ENCODE measurements at places on chromosomes 1 and 21.

GRCh38 chr1:84603941-84604830 is 29.9 kb upstream of the CTBS start:
- DNase-seq, result no peak

DNA sequence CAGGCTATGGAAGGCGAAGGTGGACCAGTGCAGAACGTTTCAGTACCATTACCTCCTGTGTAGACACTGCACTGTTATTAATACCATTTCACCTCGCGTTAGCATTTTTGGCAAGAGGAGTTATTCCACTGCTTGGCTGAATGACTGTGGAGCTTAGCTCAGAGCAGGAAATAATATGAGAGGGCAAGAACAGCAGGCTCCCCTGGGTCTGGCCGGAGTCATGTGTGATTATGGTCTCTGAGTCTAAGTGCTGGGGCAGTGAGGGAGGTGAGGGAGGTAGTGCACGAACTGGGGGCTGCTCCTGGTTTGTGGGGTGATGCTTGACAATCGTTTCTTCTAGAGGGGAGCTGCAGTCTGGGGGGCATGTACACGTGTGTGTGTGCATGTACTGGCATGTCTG is 82.9 kb downstream of the MDM4 start:
- no peak for DNase-seq

DNA sequence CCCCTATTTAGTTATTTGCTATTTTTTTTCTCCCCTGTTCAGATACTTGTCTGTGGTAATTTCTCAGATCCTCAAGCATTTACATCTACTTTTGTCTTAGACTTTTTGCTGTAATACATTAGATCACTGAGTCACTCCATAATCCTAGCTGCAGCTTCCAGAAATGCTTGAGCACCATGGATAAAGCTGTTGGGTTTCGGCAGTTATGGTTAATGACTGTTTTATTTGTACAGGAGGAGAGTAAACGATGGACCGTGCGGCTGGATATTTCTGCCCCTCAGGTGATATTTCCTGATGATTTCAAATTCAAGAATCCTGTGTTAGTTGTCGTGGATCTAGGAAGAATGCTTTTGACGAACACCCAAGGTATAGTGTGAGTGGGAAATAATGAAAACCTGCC is 42.9 kb downstream of the VPS13D start:
- DNase-seq, result no peak

DNA sequence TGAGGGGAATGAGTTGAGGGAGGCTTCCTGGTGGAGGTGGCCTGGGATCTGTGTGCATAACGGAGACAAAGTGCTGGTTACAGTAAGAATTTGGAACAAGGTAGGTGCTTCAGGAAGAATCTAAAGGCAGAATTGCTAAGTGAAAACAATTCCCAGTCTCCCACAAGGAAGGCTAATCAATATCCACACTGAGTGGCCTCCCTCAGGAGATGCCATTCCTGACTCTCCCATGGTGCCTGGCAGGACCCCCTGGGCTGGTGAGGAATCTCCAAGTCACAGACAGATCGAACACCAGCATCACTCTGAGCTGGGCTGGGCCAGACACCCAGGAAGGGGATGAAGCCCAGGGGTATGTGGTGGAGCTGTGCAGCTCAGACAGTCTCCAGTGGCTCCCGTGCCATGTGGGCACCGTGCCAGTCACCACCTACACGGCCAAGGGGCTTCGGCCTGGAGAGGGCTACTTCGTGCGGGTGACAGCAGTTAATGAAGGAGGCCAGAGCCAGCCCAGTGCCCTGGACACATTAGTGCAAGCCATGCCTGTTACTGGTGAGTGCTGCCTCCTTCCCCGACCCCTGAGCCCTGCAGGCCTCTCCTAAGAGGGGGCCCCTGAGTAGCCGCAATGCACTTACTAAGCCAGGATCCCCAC is 30.7 kb downstream of the IGFN1 start:
- DNase-seq, result no peak

- peak; percentile 58 for DNase-seq
These were observed 977 bp downstream of the TRAF3IP3 start for GRCh38 chr1:209756615-209757445.

GRCh38 chr1:41876576-41877445 is 41.9 kb downstream of the HIVEP3 start:
- DNase-seq, result no peak

- no peak for DNase-seq
These were observed 52.3 kb downstream of the PAPPA2 start for GRCh38 chr1:176515310-176515709.

GRCh38 chr1:3943806-3944577 is 43.9 kb upstream of the C1orf174 start:
- DNase-seq, result no peak

DNA sequence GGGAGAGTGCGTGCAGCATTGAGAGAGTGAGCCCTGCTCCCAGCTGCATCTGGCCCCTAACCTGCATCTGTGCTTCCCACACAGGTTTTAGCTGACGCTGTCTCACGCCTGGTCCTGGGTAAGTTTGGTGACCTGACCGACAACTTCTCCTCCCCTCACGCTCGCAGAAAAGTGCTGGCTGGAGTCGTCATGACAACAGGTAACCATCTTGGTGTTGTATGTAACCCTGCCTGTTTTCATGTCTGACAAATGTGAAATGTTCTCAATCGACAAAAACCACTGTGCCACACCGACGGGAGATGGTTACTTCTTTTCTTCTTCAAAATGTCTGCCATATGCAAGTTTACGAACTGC is 105.8 kb downstream of the ADARB1 start:
- DNase-seq, result no peak

- DNase-seq, result no peak
These were observed 69.5 kb downstream of the FGGY start for GRCh38 chr1:59366346-59366745.

- DNase-seq, result no peak
These were observed 22.2 kb upstream of the PARP1 start for GRCh38 chr1:226429858-226430715.

GRCh38 chr1:4512636-4513035 is 141.8 kb upstream of the AJAP1 start:
- no peak for DNase-seq

GRCh38 chr1:202615501-202616354 is 94.5 kb downstream of the SYT2 start:
- DNase-seq, result peak; percentile 15

- DNase-seq, result no peak
These were observed 526.4 kb upstream of the CAMK1G start for GRCh38 chr1:209057083-209057482.

DNA sequence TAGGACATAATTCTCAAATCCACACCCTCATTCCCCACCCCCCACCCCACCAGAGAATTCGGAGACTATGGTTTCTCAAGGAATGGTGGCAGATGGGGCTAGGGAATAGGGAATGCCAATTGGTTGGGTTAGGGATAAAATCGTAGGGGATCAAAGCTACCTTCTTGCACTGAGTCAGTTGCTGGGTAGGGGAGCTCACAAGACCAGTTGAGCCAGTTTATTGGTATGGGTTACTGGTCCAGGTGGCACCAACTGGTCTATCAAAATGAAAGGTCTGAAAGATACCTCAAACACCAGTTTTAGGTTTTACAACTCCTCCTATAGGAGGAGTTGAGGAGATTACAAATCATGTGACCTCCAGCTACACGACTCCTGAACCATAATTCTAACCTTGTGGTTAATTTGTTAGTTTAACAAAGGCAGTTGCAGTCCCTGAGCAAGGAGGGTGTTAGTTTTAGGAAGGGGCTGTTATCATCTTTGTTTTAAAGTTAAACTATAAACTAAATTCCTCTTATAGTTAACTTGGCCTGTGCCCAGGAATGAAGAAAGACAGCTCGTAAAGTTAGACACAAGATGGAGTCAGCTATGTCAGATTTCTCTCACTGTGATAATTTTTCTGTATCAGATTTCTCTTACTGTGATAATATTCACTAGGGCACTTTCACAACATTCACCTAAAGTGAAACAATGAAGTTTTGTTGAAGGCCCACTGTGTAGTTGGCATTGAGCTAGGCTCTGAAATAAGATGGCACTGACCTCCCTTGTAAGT is 2.5 kb downstream of the SHISAL2A start:
- peak; percentile 70 for DNase-seq

DNA sequence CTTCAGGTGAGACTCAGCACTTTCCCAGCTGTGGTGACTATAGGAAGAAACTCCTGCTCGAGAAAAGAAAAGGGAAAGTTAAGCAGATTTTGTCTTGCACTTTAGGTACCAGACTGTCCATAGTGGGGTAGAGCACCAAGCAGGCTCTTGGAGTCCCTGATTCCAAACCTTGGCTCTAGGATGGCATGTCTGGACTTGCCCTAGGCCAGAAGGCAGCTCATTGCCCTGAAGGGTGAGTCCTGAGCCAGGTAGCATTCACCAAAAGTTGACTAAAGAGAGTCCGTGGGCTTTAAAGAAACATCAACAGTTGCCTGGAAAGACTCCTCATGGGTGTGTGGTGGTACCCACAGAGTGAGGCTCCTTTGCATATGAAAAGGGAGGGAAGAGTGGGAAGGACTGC is 145.2 kb upstream of the SNX7 start:
- no peak for DNase-seq

DNA sequence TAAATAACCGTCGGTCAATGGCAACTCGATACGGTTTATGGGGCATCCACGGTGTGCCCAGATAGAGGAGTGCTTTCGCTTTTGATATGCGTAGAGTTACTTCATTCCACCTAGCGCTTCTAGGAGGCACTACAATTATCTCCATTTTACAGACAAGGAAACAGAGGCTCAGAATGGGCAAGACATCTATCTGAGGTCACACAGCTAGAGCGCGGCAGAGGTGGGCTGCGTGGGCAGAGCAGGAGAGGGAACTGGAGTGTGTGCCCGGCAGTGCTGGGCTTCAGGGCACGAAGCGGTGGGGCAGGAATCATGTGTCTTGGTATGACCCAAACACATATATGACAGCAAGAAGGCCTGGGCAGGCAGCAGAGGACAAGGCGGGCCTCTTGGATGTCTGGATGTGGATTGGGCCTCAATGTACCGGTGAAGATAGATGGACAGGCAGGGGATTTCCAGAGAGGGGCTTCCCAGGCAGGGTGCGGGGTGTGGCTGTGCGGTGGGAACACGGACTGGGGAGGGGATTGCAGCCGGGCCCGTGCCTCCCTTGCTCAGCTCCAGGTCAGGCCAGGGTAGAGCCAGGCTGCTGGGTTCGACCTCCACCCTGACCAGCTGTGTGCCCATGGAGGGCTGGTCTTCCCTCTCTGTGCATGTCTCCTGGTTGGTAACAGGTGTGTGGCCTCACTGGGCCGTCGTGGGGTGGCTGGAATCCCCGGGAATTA is 21.2 kb downstream of the TP73 start:
- peak; percentile 36 for DNase-seq
